AG09309 (cell line): ENCODE measurements at places on chromosomes 3 and 15.

- DNase-seq = no peak
Measured at GRCh38 chr3:158809642-158810041, 7.8 kb downstream of the MFSD1 start.

DNA sequence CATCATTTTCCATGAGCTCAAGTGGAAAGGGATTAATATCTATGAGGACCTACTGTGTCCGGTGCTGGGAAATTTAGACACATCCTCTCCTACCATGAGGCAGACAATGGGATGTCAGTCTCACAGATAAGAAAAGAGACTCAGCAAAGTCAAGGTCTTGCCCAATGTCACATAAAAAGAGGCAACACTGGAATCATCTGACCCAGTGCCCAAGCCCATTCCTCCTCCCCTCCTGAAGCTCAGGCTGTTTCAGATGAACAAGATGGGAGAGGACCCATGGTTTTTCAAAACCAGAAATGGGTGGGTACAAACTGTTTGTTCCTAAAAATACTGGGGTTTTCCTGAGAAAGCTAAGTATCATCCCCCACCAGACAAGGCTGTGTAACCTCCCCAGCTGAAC, 22.2 kb downstream of the POC1A start:
- no peak for DNase-seq

DNA sequence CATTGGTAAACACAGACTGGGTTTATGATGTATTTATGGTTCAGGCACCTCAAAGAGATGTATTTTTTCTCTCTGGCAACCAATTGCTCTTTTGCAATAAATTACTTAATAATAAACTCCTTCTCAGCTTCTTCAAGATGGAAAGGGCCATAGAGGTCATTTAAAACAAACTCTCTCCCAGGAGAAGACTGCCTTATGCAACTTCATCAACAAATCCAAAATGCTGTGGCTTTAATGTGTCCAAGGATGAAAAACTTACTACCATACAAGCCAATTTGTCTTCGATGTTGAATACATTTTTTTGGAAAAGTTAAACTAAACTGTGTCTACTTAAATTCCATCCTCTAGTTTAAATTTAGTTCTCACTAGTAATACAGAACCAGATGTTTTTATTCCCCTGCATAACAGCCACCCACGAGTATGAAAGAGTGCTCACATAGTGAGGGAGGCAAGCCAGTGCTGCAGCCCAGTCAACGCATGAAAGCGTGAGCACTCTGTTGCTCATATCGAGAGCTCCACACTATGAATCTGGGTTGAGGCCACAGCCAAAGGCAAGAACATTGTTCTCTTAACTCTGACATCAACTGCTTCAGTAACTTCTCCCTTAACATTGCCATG, 761.3 kb upstream of the GRM7 start:
- DNase-seq = no peak

DNA sequence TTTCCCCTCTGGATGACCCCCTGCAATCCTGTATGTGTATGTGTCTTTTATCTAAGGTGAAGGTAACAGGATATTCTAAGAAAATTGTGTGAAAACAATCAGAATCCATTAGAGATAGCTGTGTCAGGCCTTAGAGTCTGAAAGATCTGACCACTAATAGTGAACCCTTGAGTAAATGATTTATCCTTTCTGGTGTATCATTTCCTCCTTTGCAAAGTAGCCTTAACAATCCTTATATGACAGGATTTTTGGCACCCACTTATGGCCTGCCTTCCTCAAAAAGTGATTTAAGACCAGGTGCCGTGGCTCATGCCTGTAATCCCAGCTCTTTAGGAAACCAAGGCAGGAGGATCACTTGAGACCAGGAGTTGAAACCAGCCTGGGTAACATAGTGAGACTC, 110.2 kb downstream of the RBPMS2 start:
- no peak for DNase-seq

DNA sequence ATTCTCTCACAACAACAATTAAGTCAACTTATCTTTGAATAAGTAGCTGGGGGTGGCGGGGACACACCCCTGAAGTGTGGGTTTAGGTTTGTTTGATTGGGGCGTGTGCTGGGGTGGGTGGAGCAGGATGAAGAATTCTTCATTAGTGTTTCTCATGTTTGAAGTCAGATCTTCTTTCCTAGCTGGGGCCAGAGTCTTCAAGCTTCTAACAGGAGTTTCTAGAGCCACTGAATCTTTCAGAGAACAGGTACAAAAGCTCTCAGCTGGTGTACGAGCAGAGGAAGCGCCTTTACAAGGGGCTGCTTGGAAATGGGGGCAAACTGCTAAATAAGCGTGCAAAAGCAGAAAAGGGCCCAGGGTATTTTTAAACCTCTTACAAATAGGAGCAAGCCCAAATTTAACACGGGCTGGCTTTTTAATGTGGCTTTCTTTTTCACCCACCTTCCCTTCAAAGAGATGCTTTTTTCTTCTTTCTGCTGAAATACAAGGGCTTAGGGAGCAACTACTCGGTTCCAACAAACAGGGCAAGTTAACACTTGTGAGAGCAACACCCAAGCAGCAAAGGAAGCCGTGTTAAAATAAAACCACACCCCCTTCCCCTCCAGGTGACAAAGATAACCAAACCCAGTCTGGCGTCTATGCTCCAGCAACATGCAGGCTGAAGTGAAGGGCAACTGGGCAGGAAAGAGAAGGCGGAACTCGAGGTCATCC, 86.9 kb upstream of the RASGRP1 start:
- no peak for DNase-seq

DNA sequence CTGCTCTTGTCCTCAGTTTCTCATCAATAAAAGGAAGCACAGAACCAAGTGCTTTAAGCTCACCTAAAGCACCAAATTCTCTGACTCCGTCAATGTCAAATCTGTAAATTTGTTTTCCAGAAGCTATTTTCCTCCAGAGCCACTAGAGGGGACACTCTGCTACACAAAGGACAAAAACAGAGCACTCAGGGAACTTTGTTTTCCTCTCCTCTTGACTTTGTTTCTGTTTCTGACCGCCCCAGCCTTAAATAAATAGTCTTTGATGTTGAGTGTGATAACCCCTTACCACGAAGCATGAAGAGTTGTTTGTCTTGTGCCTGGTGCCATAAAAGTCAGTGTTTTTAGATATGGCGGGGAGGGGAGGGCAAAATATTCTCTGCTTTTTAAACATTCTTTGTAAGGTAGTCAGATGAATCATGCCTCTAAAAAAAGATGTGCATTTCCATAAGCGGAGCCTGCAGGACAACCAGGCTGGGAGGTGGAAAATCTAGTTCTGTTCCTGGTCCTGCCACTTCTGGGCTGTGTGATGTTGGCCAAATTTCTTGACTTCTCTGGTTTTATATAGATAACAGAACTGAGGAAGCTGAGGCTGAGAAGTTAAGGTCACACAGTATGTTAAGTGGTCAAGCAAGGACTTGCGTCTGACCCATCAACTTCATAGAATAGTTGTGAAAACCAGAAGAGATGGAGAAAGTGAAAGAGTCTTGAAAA, 7.3 kb upstream of the ZBTB38 start:
- DNase-seq = peak; percentile 71

DNA sequence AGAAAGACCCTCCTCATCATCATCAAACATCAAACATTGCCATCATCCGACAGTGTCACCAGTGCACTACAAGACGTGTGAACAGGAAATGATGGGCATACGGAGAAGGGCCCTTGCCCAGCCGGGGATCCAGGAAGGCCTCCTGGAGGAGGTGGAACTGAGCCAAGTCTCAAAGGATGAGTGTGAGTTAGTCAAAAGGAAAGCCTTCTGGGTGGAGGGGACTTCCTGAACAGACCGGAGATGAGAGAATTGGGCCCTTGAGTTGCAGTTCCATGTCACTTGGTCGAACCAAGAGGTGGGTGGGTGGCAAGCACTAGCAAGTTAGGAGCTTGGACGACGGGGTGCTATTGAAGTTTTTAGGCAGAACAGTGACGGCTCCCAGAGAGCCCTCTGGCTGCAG, 8.5 kb downstream of the SEMA4B start:
- no peak for DNase-seq

- no peak for DNase-seq
Measured at GRCh38 chr3:129575233-129575996, 31.1 kb downstream of the PLXND1 start.

DNA sequence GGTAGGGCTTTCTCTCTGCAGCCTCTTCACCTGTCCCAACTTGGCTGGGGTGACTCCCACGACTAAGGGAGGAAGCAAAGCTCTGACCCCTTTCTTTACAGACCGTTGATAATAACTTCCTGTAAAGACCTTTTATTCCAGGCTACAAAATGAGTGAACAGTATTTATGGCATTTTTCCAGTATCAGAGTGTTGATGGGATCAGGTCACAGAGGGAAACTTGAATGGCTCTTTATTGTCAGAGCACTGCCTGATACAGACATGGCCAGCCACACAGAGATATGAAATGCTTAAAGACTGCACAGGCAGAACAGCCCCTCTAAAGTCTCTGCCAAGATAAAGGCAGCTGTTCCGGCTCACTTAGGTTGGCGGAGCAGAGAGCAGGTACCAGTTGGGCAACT, 1033.9 kb upstream of the NR2F2 start:
- DNase-seq = no peak

GRCh38 chr3:133124511-133124910, 86.3 kb downstream of the TMEM108 start:
- DNase-seq = no peak

DNA sequence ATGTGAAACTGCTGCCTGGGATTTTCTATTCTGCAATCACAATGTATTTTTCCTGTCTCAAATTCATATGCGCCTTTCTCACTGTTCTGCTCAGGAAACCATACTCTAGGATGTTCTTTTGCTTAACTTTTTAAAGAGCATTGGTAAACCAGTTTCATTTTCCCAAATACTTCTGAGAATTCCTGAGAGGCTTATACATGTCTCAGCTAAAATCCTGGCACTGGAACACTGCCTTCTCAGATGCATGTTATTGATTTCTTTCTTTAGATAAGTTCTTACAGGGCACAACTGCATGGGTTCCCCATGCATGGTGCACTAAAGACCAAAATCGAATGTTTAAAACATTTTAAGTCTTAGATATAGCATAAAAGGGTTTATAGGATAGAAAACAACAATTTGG, 178.3 kb upstream of the PLSCR5 start:
- DNase-seq = no peak

- no peak for DNase-seq
Measured at GRCh38 chr3:18282507-18282906, 142.6 kb downstream of the SATB1 start.

GRCh38 chr3:27623085-27623753, 98.9 kb downstream of the EOMES start:
- no peak for DNase-seq

GRCh38 chr15:53811530-53811929, 52.1 kb upstream of the WDR72 start:
- no peak for DNase-seq

GRCh38 chr15:65837301-65838294, 31.7 kb upstream of the RAB11A start:
- DNase-seq = no peak

- no peak for DNase-seq
Measured at GRCh38 chr3:18724456-18724855, 299.3 kb upstream of the SATB1 start.

DNA sequence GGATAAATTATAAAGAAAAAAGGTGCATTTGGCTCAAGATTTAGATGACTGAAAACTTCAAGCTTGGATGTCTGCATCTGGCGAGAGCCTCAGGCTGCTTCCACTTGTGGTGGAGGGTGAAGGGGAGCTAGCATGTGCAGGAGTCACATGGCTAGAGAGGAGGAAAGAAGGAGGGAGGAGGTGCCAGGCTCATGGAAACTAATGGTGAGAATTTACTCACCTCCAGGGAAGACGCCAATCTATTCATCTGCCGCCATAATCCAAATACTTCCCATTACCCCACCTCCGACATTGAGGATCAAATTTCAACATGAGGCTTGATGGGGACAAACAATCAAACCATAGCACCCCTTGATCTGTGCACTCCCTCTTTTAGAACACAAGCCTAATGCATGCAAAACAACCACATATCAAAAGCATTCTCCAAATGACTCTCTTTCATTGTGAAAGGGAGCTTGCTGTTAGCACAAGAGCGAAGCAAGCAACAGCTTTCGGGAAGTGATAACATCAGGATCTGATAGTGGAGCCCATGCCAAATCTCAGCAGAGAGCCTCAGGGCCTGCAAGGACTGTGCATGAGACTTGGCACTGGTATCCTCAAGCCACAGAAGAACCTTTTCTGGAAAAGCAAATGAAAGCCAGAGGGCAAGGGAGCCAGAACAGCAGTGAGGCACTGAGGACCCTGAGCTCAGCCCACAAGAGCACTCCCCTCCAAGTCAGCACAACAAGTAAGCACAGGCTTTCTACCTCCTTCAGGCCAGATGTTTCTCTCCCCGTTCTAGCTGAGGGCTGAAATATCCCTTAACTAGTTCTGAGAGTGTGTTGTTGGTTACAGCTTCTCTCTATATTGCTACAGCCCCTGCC, 50.2 kb upstream of the THBS1 start:
- DNase-seq = no peak

GRCh38 chr3:186544281-186544680, at the start of gene CRYGS:
TSS of gene CRYGS (minus strand) at chr3:186544380. CDS start at chr3:186544326, 54 bp downstream.
- DNase-seq = peak; percentile 13

- no peak for DNase-seq
Measured at GRCh38 chr3:194714564-194714963, 28.9 kb downstream of the FAM43A start.

GRCh38 chr3:128488991-128489673, 3.9 kb downstream of the GATA2 start:
- no peak for DNase-seq

DNA sequence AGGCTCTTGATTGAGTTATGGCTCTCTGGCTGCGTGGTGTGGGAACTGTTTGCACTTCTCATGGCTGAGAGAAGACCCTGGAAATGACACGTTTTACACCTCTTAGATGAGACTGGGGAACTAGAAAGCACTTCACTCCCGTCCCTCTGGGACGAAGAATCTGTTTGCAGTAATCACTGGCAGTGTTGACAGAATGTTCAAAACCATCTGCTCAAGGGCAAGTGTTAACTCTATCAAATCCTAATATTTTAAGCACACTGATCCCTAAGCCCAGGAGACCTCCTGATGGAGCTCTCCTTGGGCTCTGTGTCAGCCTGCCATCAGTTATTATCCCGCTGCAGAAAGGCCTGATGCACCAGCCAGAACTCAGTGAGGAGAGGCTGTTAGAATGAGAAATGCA, 323.8 kb upstream of the DNAJC19 start:
- no peak for DNase-seq

- no peak for DNase-seq
Measured at GRCh38 chr15:27127815-27128570, 157.0 kb downstream of the GABRG3 start.

GRCh38 chr3:89699229-89699628, 591.8 kb downstream of the EPHA3 start:
- DNase-seq = no peak

GRCh38 chr3:108150200-108150599, 59.4 kb upstream of the CD47 start:
- DNase-seq = no peak

DNA sequence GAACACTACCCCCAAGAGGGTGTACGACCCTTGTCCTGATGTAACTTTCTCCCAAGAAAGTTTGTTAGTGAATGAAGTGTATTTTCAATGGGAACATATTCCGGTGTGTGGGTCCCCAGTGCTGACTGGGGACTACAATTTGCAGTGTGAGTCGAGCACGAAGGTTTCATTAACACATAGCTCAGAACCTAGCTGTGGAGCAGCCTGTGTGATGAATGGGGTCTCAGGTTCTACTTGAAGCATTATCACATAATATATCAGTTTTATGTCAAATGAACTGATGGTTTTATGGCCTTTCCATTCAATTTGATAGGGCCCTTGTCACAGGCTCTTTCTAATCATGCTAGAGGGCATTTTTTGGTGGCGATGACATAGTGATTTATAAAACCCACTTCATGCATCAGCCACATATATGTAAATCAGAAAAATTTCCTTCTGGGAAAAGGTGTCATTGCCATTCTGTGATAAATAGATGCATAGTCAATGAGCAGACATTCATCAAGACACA, 44.1 kb downstream of the RETNLB start:
- DNase-seq = no peak

GRCh38 chr3:45181496-45181895, 35.3 kb upstream of the CDCP1 start:
- DNase-seq = no peak
